ENCODE measurements at places on chromosomes 6 and 20.

GRCh38 chr20:16601047-16601446, 27.8 kb upstream of the KIF16B start:
- DNase-seq: no peak

DNA sequence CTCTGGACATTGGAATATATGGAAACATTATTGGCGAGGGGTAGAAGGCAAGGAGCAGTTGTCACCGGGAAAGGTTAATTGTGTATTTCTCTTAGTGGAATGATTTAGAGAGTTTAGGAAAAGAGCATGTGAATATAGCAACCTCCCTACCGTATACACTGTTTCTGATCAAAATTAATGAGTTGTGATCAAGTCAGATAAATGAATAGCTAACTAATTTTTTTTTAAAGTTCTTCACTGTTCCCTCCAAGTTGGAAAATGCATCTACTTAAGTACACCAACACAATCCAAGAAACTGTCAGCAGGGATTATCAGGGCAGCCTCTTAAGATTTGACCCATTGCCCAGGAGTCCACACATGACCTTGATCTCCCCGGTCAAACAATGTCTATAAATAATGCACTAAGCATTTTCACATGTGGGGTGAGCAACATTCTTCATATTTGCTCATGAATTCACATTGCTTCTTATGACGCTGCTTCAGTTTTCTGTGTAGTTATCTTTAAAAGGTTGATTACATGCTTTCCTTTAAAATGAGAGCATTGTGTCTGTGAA, 680.8 kb upstream of the NRSN1 start:
- DNase-seq: no peak

DNA sequence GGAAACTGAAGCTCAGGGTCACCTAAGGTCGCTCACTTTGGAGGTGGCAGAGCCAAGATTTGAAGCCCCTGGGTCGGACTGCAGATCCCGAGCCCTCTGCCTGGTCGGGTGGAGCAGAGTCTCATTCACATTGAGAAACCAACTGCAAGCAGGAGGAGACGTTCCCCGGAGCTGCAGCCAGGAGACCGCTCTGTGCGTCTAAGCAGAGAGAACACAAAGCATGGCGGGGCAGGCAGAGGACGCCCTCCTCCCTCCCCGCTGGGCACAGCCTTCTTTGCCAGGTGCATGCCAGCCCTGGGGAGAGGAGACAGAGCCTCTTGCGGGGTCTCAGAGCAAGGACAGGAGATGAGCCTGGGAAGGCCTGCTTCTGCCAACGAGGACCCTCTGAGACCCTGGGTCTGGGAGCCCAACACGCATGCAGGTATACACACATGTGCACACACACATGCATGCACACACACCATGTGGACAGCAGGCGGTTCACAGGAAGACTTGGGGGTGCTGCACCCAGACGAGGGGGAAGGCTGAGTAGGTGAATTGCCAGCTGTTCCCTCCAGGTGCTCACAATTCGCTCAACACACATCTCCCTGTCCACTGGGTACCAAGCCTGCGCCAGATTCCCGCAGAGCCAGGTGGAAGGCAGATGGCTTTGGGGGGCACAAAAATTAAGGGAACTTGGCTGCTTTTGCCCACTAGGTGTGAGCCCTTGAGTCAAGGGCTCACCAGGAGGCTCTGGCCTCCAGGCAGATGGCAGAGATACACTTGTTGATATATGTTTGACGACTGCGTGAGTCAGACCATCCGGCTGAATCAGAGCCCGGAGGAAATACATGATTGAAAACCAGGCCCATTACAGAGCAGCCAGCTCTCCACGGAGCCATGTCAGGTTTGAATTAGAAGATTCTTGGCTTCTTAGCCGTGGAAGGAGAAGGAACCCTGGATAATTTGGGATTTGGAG, 5.5 kb upstream of the NTSR1 start:
- peak; percentile 73 for DNase-seq

GRCh38 chr20:7003598-7003997, 236.1 kb downstream of the BMP2 start:
- DNase-seq: peak; percentile 84

DNA sequence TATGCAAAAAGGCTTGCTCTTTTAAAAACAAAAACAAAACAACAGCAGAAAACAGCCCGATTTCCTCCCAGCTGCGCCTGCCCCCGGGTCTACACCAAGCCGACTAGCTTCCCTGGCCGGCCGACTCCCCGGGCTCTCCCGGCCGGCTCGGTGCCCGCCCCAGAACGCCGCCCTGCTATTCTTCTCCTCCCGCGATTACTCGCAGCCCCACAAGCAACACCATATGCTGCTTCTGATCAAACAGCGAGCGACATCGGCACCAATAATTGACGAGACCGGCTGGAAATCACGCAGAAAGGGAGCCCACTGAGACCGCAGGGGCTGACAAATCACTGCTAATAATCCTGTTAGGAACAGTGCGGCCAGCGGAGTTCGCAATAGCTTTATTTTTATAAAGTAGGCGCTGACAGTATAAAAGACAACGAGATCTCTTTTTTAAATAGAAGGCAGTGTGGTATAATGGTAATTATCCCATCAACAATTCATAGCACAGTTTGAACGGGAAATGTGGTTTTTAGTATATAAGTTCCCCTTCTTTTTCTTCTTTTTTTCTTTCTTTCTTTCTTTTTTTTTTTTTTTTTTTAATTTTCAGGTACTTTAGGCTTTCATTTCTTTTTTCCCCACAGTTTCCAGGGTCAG, 3.3 kb downstream of the SIM1 start:
- DNase-seq: no peak

DNA sequence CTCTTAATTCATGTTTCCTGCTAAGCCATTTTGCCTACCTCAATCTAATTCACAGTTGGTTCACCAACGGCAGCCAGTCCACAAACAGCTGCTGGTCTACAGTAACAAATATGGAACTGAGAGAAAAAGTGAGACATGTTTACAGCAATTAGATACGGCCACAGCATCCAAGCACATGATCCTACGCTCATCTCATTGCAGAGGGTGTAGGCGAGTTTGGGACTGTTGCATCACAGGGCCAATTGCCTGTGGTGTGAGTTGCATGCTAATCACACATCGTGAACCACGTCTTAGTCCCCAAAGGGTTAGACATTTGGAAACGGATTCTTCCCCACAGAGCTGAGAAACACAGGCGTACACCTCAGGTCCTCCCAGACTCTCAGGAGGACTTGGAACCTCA, 166.9 kb downstream of the EYA2 start:
- DNase-seq: no peak

GRCh38 chr6:168575346-168576098, 134.5 kb downstream of the SMOC2 start:
- no peak for DNase-seq

- DNase-seq: no peak
Measured at GRCh38 chr6:33420491-33421343, 852 bp downstream of the SYNGAP1 start.

GRCh38 chr6:107793191-107793590, 30.9 kb downstream of the SCML4 start:
- no peak for DNase-seq

DNA sequence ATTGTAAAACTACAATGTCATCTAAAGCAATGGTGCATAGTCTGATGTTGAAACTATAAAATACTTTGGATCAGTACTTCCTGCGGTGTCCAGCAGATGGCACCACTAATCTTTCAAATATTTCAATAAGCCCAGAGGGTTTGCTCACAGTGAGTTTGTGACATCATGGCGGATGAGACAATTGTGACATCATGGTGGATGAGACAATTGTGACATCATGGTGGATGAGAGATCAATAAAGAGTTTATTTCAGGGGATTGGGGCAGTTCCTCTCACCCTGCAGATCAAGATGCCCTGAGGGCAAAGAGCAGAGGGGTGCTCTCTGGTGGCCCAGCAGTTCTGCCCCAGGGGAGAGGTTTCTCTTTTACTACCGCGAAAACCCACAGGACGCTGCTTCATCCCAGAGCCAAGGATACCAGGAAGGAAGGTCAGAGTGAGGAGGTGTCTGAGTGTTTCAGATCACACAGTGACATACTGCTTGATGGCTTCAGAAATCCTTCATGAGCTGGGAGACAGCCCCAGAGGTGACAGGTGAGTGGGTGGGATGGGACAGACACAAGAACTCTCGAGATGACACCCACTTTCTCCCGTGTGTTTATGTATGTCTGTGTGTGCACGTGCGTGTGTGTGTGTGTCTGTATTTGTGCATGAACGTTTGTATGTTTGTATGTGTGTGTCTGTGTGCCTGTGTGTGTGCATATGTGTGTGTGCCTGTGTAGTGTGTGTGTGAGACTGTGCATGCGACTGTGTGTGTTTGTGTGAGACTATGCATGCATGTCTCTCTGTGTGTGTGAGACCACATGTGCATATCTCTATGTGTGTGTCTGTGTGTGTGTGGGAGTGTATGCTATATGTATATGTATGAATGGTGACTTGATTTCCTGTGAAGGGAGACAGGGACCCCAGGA, 7.3 kb upstream of the ULBP2 start:
- no peak for DNase-seq

DNA sequence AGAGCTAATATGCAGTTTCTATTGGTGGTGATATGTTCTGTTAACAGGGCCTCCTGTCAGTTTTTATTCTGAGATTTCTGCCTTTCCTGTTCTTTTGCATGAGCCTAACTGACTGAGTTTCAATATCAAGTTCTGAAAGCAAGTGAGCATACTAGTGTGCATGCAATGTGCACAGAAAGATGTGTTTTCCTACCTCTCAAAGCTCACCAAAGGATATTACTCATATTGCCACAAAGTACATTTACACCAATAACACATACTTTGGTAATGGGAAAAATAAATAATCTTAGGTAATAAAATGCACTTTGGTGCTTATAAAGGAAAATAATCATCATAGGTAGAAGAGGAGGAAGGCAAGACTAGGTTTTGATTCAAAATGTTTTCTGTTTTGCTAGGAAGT, 195.0 kb downstream of the KHDC1L start:
- DNase-seq: no peak

All from epithelial cell of prostate (primary cell).